ENCODE measurements at places on chromosomes 4 and X. TPM values are rescaled to one million over a fixed set of nuclear protein-coding genes. Genes with fewer than 3 reads are reported as not detected.

GRCh38 chrX:23251043-23251442, 83.6 kb upstream of the PTCHD1 start:
- H3K27me3 ChIP-seq, result no peaks in the 10 kb centered on the region
- no peak for DNase-seq
- no peaks in the 10 kb centered on the region for H3K36me3 ChIP-seq
- no peaks in the 10 kb centered on the region for H3K4me1 ChIP-seq

GRCh38 chrX:136192839-136193414, 45.6 kb downstream of the FHL1 start:
- DNase-seq, result no peak
- peaks cover 65% of the 10 kb centered on the region for H3K27me3 ChIP-seq
- H3K4me3 ChIP-seq, result no peak overlapping the region
- no peaks in the 10 kb centered on the region for H3K36me3 ChIP-seq

DNA sequence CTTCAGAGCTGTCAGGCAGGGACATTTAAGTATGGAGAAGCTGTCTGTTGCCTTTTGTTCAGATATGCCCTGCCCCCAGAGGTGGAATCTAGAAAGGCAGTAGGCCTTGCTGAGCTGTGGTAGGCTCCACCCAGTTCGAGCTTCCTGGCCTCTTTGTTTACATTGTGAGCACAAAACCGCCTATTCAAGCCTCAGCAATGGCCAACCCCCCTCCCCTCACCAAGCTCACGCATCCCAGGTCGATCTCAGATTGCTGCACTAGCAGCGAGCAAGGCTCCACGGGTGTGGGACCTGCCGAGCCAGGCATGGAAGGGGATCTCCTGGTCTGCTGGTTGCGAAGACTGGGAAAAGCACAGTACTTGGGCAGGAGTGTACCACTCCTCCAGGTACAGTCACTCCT, 59.3 kb downstream of the ZNF674 start:
- H3K36me3 ChIP-seq, result no peaks in the 10 kb centered on the region
- DNase-seq, result no peak
- H3K27me3 ChIP-seq, result no peaks in the 10 kb centered on the region
- no peak overlapping the region for H3K27ac ChIP-seq
- no peaks in the 10 kb centered on the region for H3K4me1 ChIP-seq

GRCh38 chrX:19793471-19793870, 93.9 kb downstream of the SH3KBP1 start:
- H3K27ac ChIP-seq, result no peak overlapping the region
- peaks cover 4% of the 10 kb centered on the region for H3K4me1 ChIP-seq
- H3K4me3 ChIP-seq, result no peak overlapping the region
- H3K36me3 ChIP-seq, result no peaks in the 10 kb centered on the region

DNA sequence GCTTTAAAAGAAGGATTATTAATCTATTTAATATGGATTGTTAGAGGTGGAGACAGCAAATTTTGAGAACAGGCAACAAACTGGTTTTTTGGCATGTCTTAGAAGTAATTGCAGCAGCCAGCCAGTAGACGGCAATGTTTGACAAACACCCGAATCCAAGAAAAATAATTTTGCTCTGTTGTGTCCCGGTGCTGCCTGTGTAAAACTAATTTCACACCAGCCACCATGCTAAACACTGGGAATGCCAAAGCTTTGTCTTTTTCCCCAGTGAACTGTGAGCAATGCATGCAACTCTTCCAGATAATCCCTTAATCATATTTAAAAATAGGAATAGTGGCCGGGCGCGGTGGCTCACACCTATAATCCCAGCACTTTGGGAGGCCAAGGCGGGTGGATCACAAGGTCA, 25.9 kb downstream of the SMIM31 start:
- no peaks in the 10 kb centered on the region for H3K27me3 ChIP-seq
- no peaks in the 10 kb centered on the region for H3K4me1 ChIP-seq
- H3K36me3 ChIP-seq, result no peaks in the 10 kb centered on the region
- no peak overlapping the region for H3K27ac ChIP-seq

DNA sequence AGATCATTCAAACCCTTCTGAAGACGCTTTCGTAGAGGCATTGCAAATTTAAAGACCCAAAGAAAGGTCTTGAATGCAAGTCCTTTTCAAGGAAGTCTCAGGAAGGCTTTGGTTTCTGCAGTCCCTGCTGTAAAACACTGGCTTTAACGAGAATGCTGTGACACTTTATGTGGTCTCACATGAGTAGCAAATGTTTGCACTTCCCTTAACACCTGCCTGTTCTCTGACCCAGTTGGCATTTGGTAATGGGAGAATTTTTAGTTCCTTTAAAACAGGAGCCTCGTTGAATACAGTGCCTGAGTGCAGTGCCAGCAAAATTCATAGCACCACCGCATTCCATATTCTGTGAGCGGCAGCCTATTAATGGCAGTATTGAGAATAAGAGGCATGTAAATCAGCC, 330.5 kb upstream of the PRKX start:
- no peak for DNase-seq
- no peaks in the 10 kb centered on the region for H3K36me3 ChIP-seq
- H3K4me3 ChIP-seq, result no peak overlapping the region
- no peak overlapping the region for H3K27ac ChIP-seq
- no peaks in the 10 kb centered on the region for H3K27me3 ChIP-seq
- H3K4me1 ChIP-seq, result no peaks in the 10 kb centered on the region

GRCh38 chrX:133608406-133608805, 193.1 kb upstream of the GPC4 start:
- no peak overlapping the region for H3K4me3 ChIP-seq
- no peak for DNase-seq
- H3K36me3 ChIP-seq, result no peaks in the 10 kb centered on the region
- no peak overlapping the region for H3K27ac ChIP-seq
- H3K27me3 ChIP-seq, result no peaks in the 10 kb centered on the region

- H3K36me3 ChIP-seq, result peaks cover 4% of the 10 kb centered on the region
- H3K27ac ChIP-seq, result no peak overlapping the region
- H3K27me3 ChIP-seq, result no peaks in the 10 kb centered on the region
- no peak for DNase-seq
Observed at GRCh38 chr4:68337004-68337403, 12.9 kb downstream of the YTHDC1 start.

DNA sequence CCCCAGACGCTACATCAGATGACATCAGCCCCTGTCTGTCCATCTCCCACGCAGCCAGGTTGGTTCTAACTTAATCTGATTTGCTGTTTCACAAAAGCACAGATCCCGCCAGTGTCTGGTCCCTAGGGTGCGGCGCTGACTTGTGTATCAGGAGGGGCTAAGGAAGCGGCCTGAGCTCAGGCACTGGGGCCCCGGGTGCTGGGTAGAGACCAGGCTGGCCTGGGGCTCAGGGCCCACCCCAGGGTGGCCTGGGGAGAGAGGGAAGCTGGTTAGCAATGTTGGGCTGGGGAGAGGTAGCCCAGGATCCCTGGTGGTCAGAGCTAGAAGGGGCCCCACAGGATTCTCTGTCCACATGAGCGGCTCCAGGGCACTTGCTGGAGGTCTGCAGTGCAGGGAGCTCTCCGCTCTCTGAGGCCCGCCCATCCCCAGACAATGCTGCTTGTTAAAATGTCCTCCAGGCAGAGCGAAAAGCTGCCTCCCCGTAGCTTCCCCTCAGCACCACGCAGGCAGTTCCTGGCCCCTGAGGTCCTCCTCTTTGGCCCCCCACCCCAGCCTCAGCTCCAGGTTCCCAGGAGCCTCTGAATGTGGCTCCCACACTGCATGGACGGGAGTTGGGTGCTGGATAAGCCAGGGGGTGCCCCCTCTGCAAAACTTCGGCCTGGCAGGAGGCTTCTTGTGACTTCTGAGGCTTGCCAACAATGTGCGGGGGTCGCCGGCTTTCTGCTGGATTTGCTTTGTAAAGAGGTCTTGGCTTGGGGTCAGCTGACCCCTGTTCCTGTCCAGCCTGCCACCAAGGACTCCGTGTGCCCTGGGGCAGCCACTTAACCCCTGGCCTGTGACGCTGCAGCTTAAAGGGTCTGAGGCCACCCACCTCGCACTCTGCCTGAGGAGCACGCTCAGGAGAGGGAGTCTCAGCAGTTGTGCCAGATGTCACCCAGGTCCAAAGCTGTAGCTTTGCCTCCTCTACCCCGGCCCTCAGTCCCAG, 112.9 kb downstream of the CPZ start:
- H3K4me1 ChIP-seq, result no peaks in the 10 kb centered on the region
- H3K36me3 ChIP-seq, result no peaks in the 10 kb centered on the region
- H3K4me3 ChIP-seq, result no peak overlapping the region
- H3K27me3 ChIP-seq, result no peaks in the 10 kb centered on the region
- DNase-seq, result no peak

Gene EREG
- total RNA-seq, result 3.3 TPM

Gene RAB39B
- total RNA-seq, result 0.32 TPM
